ENCODE measurements at places on chromosomes 4 and X.
A peak's percentile ranks its signal among the peaks of the same experiment; 100 is the strongest.

DNA sequence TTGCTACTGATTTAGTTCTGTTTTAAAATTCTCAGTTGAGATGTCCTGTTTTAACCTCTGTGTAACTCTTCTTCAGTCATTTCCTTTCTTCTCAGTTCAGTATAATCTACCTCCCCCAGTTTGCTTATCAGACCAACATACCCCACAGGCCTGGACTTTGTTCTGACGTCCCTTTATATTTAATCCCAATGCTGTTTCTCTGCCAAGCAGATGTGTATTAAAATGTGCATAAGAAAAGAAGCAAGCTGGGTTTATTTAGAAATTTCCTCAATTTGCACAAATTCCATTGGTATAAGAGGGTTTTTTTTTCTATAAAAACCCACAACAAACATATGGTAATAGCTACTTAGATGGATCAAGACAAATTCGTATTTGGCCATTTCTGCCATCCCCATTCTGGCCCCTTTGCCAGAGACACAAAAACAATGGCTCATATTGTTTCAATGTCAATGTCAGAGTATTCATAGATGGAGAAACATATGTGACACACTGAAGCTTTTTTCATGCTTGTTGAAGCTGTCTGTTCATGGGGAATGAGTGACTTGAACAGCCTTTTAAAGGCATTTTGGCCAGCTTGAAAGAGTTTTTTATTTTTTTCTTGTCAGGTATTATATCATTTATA, 24.5 kb downstream of the HCCS start:
- no peak for DNase-seq

GRCh38 chrX:48942895-48943294, 14.5 kb downstream of the OTUD5 start:
- DNase-seq, result no peak

GRCh38 chr4:124484008-124484407, 228.5 kb downstream of the ANKRD50 start:
- no peak for DNase-seq

DNA sequence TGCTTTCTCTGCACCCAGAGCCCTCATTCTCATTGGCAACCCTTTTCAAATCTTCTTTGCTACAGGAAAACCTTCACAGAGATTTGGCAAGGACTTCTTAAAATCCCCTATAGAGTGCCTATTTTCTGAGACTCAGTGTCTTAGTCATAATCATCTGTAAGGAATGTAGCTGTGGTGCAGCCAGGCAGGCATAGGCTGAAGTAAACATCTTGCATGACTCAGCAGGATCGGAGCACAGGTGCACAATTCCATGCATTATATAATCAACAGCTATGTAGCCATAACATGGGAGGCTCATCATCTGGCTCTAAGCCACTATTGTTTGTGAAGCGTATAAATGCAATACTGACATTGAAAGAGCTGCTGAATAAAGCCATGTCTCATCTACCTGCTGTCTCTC, 368.8 kb downstream of the MAGEE1 start:
- DNase-seq, result no peak

GRCh38 chr4:32858361-32858760, 2138.2 kb downstream of the PCDH7 start:
- no peak for DNase-seq

DNA sequence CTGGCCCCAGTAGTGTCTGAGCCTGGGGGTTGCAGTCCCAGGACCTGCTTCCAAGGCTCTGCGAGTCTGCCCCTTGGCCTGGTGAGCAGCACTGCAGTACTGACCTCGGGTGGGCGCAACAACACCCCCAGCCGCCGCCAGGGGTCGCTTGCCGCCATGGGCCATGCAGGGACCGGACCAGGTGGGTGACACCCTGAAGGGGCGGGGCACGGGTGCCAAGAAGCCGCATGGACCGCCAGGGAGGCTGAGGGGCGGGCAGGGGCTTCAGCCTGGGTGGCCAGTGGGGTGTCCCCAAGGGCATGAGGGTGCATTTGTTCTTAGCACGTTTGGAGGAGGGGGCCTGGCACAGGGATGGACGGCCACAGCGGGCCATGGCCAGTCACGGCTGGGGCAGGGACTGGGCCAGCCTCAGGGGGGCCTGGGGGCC, 25.0 kb downstream of the TACC3 start:
- peak; percentile 46 for DNase-seq

DNA sequence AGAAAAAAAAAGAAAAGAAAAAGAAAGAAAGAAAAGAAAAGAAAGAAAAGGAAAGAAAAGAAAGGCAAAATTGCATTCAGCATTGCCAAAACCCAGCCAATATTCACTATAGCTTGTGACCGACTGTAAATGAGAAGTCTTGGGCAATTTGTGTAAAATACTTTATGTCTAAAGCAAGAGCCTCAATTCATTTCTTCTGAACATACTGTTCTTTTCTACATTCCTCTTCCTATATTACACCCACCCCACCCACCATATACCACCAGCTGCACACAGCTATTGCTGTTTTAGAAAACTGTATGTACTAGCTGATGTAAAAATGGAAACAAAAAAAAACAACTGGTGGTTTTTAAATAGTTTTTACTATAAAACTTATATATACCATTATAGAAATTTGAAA, 156.9 kb upstream of the TTC29 start:
- no peak for DNase-seq

GRCh38 chr4:130368668-130369067, 1272.7 kb downstream of the C4orf33 start:
- no peak for DNase-seq

DNA sequence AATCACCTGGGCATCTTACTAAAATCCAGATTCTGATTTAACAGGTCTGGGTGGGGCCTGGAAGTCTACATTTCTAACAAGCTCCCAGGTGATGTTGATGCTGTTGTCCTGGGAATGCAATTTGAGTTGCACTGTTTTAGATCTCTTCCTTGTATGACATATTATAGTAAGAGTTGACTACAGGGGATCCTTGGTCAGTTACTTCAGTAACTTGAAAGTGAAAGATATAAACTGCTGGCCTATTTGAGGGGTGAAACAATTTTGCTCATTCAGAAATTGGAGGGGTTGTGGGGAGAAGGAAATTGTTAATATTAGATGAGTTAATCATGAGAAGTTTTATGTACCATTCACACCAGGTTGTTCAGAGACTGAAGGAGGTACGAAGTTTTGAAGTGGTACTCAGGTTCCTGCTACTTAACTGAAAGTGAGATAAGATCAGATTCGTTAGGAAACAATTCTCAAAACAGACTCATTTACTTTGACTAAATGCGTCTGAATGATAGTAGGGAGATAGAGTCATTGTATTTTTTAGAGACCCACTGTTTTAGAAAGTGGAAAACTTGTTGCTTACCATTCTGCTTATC, 12.5 kb downstream of the SH2D1A start:
- no peak for DNase-seq

DNA sequence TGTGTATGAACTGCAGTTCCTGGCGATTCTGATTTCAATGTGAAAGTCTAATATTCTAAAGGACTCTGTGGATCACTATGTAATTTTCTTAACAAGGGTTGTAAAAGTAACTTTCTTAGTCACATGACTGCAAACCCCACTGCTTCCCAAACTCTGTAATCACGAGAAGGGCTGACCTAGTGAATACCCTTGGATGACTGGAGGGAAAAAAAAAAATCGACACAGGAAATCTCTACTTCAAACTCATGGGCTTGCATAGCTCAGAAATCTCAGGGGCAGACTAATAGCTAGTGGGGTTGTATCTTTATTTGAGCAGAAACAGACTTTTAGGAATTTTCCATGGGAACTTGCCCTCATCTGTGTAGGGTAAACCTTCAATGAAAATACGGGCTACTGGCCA, 4.8 kb upstream of the MXRA5 start:
- no peak for DNase-seq

GRCh38 chr4:149370785-149371420, 444.7 kb downstream of the IQCM start:
- no peak for DNase-seq

- DNase-seq, result no peak
Measured at GRCh38 chrX:99522450-99522849, 887.6 kb downstream of the PCDH19 start.

DNA sequence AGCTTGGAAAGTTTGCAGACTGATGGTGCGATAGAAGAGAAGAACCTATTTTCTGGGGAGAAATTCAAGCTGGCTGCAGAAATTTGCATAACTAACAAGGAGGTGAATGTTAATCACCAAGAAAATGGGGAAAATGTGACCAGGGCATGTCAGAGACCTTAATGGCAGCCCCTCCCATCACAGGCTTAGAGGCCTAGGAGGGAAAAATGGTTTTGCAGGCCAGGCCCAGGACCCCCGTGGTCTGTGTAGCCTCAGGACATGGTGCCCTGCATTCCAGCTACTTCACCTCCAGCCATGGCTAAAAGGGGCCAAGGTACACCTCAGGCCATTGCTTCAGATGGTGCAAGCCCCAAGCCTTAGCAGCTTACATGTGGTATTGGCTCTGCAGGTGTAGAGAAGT, 207.1 kb upstream of the CXorf66 start:
- DNase-seq, result no peak

GRCh38 chrX:11113731-11114130, 2.6 kb downstream of the HCCS start:
- DNase-seq, result no peak

DNA sequence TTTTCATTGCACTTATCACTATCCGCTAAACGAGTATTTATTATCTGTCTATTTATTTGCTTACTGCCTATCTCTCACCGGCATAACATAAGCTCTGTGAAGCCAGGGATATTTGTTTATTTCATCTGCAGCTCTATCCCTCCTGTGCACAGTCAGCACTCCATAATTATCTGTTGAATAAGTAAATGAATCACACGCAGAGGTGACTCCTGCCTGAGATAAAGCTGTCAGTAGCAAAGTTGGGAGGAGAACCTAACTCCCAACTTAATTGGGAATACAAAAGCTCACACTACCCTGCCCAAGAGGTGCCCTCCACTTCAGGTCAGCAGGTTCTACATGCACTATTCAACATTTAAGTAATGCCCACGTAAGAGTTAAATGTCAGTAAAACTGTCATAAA, 85.7 kb downstream of the CORIN start:
- DNase-seq, result no peak

GRCh38 chr4:17385403-17385802, 126.5 kb downstream of the QDPR start:
- DNase-seq, result no peak

GRCh38 chr4:51867689-51868448, 24.9 kb downstream of the DCUN1D4 start:
- no peak for DNase-seq

DNA sequence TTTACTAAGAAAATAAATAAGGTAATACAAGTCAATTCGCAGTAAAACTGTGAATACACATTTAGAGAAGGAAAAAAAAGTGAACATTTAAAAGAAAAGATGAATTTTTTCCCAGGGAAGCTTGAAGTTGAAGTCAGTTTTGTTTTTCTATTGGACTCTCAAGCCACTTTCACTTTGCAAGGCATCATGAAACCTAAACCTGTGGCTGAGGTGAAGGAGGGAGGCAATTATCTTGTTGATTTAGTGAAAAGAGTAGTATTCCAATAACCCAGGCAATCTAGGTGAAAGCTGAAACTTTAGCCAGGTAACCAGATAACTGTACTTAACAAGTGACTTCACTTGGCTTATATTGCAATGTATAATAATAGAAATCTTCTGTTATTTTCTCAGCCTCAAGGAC, 138.6 kb downstream of the HDX start:
- no peak for DNase-seq

DNA sequence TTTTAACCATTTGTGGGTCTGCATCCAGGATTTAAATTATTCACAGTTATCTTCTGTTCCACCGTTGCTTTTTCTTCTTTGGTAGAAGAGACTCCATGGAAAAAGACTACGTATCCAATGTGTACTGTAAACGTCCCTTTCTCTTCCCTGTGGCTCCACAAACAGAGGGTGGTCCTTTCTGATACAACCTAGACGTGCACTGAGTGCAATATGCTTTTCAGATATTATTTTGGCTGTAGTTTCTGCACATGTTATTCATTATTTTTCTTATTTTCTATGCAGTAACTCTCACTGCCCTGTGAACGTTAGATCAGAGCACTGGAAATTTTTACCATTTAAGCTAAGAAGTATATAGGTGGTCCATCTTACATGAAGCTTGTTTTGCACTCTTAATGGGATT, 72.7 kb downstream of the SHISA3 start:
- DNase-seq, result no peak

GRCh38 chr4:113365377-113365776, 315.9 kb downstream of the ANK2 start:
- DNase-seq, result no peak
